ENCODE measurements at places on chromosomes 12 and 14. TPM values are rescaled to one million over a fixed set of nuclear protein-coding genes. Genes with fewer than 3 reads are reported as not detected.

Gene HNF1A
- total RNA-seq = not detected

Gene GLT8D2
- total RNA-seq = 11.0 TPM

Gene METTL1
- total RNA-seq = 10.8 TPM

Gene TSHR
- total RNA-seq = not detected

Gene NKX2-1
- total RNA-seq = not detected

Gene RND1
- 3.9 TPM for total RNA-seq

Gene IPO8
- 21.4 TPM for total RNA-seq

Gene STAT2
- total RNA-seq = 109 TPM

Gene TAS2R13
- total RNA-seq = 7.1 TPM

Gene SERPINA10
- total RNA-seq = not detected
